ENCODE measurements at places on chromosomes 1 and 21. TPM values are rescaled to one million over a fixed set of nuclear protein-coding genes. Genes with fewer than 3 reads are reported as not detected.

GRCh38 chr1:3564921-3565831 is 46.1 kb downstream of the MEGF6 start:
- DNase-seq: peak; percentile 40

DNA sequence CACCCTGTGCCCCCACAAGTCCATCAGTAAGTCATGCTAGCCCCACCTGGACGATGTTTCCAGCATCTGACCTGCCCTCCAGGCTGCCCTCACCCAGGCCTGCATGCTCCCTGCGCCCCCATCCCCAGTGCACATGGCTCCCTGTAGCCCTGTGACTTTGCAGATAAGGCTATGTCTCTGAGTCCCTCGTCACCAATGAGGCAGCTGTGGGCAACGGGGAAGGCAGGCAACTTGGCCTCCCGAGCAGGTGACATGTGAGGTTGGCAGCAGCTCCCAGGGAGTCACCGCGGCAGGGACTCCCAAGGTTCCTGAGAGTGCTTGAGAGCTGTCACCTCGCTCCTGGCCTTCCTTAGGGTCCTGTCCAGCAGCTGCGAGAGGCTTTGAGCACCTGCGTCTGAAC is 32.4 kb upstream of the AGPAT3 start:
- no peak for DNase-seq

GJA4 gene
- 4.8 TPM for total RNA-seq

UMODL1 gene
- total RNA-seq: not detected

PLA2G2D gene
- not detected for total RNA-seq

RIPPLY3 gene
- 0.18 TPM for total RNA-seq

DHRS3 gene
- total RNA-seq: 75.8 TPM

GRCh38 chr1:156662005-156662799 is 15.0 kb downstream of the NES start:
- no peak for DNase-seq

DNA sequence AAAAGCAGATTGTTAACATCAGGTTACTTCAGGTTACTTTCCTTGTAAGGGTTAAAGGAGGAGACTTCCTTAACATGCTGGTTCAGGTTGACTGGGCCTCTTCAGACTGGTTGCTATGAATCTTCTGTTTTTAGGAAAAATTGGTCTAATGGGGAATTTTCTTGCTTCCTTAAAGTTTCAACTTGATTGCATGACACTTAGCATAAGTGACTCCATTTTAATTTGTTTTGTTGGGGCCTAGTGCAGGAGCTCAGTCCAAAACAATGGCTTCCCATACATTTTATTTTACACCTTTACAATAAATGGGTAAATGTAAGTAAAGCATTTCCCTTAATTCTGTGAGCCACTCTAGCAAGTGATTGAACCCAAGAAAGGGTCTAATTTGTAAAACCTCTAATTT is 53.8 kb downstream of the SLC16A1 start:
- DNase-seq: no peak

GRCh38 chr1:94721240-94721639 is 98.9 kb upstream of the SLC44A3 start:
- DNase-seq: no peak

DNA sequence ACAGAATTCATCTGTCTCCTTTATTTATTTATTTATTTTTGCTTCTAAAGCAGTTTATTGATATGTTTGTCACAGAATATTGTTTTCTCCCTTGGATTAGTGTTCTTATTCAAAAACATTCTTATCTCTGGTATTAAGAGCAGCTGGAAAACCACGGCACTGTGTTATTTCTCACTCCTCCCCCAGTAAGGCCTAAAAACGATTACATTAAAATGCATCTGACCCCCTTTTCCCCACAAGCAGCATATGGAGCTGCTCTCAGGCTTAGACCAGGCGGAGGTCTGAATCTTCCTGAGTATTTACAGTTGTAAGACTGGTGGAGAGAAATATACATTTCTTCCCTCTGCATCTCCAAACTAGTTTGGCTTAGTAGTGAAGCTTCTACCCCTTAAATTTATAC is 86.8 kb downstream of the HLX start:
- DNase-seq: no peak

BSND gene
- total RNA-seq: not detected

DNA sequence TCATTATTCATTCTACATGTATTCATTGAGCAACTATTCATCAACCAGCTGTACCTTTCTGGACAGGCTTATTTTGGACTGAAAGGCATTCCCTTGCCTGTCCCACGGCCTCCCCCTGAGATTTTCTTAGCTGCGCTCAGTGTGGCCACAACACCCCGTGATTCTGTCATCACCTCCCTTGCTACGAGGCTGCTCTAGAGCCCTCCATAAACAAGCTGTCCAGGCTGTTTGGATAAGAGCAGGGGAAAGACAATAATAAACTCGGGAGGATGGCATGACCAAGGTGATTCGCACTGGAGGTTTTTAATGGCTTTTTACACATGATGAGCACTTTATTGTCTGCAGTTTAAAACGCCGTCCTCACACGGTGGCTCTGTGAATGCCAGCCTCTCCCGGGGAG is 139.7 kb downstream of the ROR1 start:
- DNase-seq: no peak

GRCh38 chr1:170657275-170657853 is 6.6 kb upstream of the PRRX1 start:
- no peak for DNase-seq

- DNase-seq: no peak
These were observed 42.2 kb downstream of the LRRC53 start for GRCh38 chr1:74470251-74470650.

KIF2C gene
- 34.8 TPM for total RNA-seq

GRCh38 chr1:246734866-246735265 is 10.7 kb downstream of the SCCPDH start:
- DNase-seq: no peak

S100A5 gene
- not detected for total RNA-seq

PSMA5 gene
- total RNA-seq: 8.9 TPM

SMPDL3B gene
- total RNA-seq: not detected

DNA sequence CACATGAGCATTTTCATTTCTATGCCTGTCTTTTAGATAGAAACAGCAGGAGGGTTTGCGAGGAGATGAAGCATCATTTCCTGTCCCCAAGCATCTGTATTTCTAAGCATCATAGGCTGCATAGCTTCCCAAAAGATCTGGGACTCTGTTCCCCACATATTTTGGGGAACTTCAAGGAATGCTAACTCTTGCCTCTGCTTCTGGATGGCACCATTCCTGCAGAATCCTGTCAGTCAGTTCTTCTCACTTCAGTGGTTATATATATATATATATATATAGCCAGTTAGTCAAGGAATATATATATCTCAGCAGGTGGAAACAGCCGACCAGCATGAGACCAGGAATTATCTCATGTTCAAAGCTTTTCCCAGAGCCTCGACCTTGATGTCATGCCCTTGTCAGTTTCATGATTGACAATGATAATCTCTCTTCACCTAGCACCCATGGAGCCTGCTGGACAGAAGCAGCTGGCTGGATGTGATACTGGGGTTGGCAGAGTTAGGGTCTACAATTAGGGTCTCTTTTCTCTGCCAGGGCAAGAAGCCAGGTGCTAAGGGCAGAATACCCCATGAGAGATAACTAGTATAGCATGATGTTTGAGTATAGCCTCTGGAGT is 2.4 kb downstream of the PFKFB2 start:
- no peak for DNase-seq

DNA sequence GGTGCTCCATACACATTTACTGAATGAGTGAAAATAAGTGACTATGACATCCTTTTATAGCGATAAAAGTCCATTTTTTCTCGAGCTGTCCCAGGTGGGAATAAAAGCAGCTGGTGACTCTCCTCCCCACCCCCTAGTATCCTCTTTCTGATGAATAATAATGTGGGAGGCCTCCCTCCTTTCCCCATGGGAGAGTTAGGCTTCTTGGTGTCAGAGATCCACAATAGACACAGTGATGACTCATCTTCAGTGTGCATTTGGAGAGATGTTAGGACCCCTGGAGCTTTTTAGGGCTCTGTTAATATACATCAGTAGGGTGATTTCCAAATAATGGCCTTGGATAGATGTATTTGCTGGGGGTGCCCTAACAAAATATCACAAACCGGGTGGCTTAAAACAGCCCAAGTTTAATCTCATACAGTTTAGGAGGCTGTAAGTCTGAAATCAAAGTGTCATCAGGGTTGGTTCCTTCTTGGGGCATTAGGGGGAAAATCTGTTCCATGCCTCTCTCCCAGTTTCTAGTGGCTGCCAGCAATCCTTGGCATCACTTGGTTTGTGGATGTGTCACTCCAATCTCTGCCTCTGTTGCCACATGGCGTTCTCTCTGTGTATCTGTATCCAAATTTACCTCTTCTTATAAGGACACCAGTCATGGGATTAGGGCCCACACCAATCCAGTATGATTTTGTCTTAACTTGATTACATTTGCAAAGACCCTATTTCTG is 4.4 kb upstream of the PHC2 start:
- no peak for DNase-seq

DNA sequence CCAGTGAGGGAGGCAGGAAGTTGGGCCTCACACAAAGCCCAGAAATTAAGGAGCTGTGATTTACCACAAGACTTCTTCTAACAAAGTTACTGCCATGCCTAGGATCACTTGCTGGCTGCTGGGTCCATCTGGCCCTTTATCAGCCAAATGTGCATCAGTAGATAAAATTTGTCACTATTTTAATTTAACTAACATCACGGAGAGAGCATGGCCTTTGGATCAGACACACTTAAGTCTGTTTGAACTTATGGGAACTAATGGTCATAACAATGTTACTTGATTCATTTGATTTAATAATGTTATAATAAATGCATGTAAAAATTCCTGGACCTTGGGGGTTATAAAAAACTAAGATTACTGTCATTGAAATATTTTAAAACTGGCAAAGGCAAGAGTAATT is 67.2 kb upstream of the CCDC190 start:
- DNase-seq: no peak

DNA sequence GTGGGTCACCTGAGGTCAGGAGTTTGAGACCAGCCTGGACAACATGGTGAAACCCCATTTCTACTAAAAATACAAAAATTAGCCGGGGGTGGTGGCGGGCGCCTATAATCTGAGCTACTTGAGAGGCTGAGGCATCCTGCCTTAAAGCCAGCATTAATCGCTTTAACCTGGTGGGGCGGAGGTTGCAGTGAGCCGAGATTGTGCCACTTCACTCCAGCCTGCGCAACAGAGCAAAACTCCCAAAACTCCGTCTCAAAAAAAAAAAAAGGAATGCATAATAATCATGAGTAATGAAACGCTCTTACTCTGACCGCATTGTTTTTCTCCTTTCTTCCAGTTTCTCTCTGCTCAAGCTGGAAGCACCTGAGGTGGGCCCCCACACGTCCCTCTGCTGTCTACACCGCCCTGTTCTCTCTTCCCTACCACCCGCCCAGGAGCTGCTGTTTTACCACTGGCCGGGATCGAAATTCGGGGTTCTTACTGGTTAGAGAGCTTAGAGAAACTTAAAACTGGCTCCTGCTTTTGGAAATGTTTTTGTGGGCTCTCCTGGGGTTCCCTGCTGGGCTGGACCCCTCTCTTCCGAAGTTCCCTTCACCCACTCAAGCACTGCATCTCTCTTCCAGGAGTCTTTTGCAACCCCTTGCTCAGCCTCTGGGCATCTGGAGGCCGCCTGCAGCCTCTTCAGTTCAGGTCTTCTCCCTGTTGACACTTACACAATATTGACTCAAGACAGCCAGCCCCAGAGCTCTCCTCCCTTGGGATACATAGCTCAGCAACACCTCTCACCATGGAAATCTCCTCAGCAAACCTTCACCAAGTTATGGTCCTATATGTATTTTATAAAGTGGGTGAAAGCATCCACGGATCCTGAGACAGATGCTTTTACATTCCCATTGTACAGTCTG is 62.5 kb downstream of the FAM163A start:
- DNase-seq: no peak

GRCh38 chr1:226730071-226730470 is 9.0 kb downstream of the ITPKB start:
- no peak for DNase-seq
